ENCODE measurements at places on chromosomes 16 and 17.

DNA sequence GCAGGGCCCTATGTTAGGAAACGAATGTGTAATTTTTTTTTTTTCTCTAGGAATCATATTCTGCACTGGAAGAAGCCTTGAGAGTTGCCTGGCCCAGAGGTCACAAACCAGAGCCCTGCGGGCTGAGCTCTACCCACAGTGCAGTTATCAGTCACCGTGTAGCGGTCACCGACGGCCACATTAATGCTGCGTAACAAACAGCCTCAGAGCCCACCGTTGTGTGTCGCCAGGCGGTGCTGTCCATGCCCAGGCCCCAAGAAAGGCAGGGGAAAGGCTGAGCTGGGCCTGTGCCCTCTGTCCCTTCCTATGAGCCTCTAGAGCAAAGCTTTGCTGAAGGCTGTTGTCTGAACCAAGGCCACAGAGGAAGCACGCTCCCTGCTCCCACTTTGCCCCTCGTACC, 4.5 kb upstream of the LMF1 start:
- DNase-seq, result no peak

GRCh38 chr17:74391771-74392170, 24.5 kb downstream of the GPR142 start:
- no peak for DNase-seq

DNA sequence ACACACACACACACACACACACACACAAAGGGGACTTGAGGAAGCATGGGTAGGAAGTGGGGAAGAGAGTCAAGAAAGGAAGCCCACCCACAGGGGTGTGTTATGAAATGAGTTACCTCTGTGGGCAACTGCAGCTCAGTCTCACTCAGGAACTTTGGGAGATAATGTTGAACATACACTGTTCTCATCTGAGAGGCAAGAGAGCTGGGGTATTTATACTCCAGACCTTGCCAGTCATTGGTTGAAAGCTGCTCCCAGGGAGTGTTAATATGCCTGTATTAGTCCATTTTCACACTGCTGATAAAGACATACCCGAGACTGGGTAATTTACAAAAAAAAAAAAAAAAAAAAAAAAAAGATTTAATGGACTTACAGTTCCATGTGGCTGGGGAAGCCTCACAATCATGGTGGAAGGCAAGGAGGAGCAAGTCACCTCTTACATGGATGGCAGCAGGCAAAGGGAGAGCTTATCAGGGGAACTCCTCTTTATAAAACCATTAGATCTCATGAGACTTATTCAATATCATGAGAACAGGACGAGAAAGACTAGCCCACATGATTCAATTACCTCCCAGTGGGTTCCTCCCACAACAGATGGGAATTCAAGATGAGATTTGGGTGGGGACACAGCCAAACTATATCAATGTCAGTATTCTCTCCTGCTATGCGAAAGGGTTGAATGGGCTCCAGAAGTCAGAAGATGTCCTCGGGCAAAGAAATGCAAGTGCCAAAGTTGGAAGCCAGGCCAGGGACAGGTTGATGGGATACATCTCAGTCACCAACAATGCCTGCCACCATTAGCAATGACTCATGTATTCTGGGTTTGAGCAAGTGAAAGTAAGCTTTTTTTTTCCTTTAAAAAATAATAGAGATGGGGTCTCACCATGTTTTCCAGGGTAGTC, 270.5 kb downstream of the MRTFB start:
- DNase-seq, result no peak

DNA sequence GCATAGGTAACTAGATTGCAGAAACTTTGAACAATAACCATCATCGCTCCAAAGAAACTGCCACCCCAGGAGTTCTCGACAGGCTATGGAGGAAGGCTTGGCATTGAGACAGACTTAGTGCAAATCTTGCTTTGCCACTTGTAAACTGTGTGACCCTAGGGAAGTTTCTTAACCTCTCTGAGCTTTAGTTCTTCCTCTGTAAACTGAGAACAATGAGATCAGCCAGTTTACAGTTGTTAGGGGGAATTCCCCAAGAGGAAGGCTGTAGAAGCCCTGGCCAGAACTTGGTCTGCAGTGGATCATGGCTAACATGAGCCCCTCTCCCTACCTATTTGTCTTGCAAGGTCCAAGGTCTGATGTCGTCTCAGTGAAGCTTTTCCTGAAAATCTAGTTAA, 78.9 kb downstream of the NT5M start:
- no peak for DNase-seq

GRCh38 chr17:34434052-34434451, 71.0 kb upstream of the CCL1 start:
- DNase-seq, result no peak

DNA sequence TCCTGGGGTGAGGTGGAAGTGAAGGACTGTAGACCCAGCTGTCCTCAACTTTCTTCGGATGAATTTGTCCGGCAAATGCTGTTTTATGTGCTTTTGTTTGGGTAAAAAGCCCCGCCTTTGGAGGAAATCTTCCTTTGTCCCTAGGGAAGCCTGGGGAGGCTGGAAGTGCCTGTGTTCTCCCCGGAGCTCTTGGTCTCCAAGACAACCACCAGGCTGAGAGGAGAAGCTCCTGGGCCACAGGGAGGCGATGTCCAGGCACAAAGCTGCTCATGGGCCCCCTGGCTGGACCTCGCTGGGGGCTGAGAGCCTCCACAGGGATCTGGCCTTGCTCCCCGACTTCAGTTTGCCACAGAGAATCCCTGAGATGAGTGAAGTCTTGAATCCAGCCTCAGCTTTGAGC, 293.1 kb upstream of the N4BP1 start:
- DNase-seq, result no peak

GRCh38 chr16:5932906-5933305, 835.3 kb upstream of the EEF2KMT start:
- no peak for DNase-seq

GRCh38 chr17:79261355-79262072, 186.9 kb downstream of the ENGASE start:
- no peak for DNase-seq

- DNase-seq, result no peak
These were observed 14.8 kb downstream of the SGCA start for GRCh38 chr17:50180620-50181019.

DNA sequence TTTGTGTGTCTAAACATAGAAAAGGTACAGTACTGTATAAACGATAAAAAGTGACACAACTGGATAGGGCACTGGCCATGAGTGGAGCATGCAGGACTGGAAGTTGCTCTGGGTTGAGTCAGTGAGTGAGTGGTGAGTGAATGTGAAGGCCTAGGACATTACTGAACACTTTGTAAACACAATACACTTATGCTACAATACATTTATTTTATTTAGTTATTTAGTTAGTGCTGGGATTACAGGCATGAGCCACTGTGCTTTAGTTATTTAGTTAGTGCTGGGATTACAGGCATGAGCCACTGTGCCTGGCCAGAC, 4.6 kb downstream of the CFAP20 start:
- DNase-seq, result no peak

- no peak for DNase-seq
These were observed 510.7 kb downstream of the MAF start for GRCh38 chr16:79089735-79090284.
